ENCODE measurements at places on chromosomes 1 and 21.
A peak's percentile ranks its signal among the peaks of the same experiment; 100 is the strongest.

DNA sequence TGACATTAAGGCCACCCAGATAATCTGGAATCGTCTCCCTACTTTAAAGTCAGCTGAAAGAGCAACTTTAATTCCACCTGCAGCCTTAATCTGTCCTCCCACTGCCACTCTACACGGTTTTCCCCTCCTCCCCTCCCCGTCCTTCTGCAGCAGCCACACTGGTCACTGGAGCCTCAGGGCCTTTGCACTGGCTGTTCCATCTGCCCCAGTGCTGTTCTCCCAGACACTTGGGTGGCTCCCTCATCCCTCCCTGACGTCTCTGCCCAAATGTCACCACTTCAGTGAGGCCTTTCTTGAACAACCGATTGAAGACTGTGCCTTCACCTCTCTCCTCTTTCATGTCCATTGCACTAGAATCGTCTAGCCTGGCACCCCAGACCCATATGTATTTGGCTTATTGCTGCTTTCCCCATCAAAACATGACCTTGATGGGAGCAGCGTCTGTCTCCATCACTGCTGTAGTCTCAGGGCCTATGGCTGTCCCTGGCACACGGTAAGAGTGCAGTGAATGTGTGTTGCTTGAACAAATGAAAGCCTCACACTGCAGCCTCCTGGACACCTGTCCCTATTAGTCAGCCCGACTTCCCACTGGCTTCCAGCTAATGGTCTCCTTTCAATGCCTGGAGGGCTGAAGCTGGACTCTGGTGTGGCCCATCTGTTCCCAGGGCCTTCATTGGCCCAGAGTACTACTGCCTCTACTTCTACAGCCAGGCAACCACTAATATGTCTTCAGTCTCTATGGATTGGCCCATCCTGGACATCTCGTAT is 10.6 kb upstream of the PRDM16 start:
- DNase-seq = no peak

- peak; percentile 41 for DNase-seq
Measured at GRCh38 chr21:41133874-41134522, 34.0 kb upstream of the BACE2 start.

GRCh38 chr1:153312570-153313186 is at the start of gene PGLYRP3:
Gene PGLYRP3, minus strand, starts transcription at chr1:153312952. Its CDS starts 2,287 bp downstream, at chr1:153310665.
- no peak for DNase-seq

DNA sequence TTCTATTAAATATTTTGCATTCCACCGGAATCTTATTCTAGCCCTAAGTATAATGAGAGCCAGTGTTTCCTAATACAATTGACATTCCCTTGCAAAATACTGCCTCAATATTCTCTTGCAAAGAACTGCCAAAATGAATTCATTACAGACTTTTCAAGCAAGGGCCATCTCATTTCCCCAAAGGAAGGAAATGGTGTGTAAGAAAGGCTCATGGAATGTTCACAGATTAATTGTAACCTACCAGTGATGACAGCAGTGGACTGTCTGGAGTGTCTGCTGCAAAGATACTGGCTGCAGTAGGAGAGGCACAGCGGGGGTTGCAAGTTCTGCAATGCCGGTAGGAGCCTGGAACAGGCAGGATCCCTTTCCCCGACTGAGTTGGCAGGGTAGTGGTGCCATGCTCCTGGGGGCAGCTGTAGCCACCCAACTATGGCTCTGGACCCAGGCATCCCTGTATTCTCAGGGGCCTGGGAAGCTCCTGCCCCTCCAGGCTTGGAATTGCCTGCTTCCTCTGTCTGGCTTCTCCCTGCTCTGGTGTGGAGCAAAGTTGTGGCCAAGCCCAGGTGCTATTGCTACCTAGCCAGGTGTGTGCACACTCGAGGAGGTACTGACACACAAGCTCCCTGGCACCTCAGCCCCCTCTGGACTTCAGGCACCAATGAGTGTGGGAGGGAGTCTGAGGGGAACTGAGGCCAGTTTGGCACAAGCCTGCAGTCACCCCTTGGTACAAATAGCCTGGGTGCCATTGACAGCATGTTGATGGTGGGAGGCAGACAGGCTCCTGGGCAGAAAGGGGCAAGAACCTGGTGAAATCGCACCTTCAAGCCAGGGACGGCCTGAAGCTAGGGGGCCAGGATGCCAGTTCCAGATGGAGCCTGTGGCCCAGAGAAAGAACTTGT is 1371.0 kb downstream of the KCNT2 start:
- no peak for DNase-seq

DNA sequence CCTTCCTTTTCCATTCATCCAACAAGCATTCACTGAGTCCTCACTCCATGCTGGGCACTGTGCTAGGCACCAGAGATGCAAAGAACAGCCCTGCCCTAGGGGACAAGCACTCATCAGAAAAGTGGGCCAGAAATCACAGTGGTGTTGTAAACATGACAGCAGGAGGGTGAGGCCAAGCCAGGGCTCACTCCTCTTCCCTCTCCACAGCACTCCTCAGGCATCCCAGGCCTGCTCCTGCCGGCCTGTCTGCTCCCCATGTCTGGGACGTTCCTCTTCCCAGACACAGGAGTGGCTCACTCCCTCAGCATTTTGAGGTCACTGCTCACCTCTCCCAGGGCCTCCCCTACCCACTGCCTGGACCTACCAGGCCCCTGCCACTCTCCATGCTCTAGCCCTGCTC is 61.8 kb downstream of the KCND3 start:
- DNase-seq = no peak

DNA sequence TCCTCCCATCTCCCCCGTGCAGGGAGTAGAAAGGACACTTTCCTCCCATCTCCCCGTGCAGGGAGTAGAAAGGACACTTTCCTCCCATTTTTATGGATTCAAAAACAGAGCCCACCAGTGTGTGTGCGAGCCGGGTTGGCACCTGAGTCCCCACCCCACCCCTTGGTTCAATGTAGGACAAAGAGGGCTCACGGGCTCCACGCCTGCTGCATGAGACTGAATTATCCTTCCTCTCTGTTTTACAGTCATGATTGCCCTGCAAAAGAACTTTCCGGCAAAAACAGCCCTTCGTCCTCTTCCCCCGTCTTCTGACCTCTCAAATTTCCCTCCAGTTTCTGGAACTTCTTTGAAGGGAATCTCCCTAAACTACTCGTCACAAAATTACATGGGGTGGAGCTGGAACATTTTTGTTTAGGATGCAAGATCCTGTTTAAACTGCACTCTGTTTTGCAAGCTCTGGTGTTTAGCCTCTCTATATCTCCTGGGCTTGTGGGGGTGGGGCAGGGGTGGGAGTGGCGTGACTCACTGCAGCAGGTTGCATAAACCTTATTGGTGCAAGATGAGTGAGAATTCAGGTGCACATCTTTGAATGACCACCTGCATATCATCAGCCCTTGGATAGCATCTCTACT is 99.8 kb downstream of the PSMG1 start:
- DNase-seq = no peak

DNA sequence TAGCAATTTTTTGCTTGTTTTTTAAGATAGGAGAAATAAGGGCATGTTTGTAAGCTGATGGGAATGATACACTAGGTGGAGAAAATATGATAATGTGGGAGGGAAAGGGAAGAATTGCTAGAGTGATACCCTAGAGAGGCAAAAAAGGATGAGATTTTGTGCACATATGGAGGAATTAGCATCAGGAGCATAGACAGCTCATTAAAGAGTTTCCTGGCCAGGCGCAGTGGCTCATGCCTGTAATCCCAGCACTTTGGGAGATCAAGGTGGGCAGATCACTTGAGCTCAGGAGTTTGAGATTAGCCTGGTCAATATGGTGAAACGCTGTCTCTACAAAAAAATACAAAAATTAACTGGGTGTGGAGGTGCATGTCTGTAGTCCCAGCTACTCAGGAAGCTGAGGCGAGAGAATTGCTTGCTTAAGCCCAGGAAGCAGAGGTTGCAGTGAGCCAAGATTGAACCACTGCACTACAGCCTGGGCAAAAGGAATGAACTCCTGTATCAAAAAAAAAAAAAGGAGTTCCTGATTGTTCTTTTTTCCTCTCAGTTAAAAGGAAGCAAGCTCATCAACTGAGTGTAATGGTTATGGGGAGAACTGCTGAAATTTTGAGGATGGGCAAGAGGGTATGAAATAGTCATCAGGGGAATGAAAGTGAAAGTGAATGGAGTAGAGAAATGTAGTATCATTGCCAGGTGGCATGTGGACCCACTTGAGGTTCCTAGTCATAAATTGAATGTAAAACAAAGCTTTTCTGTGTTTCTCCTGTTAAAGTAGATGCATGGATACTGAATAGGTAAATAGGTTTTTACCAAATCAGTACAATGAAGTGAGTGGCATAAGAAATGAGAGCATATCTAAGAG is 35.5 kb downstream of the SH3GLB1 start:
- no peak for DNase-seq
